ENCODE measurements at places on chromosomes 1 and 21.
A peak's percentile ranks its signal among the peaks of the same experiment; 100 is the strongest.

GRCh38 chr1:16430606-16431005 is 6.6 kb downstream of the SPATA21 start:
- DNase-seq: no peak

DNA sequence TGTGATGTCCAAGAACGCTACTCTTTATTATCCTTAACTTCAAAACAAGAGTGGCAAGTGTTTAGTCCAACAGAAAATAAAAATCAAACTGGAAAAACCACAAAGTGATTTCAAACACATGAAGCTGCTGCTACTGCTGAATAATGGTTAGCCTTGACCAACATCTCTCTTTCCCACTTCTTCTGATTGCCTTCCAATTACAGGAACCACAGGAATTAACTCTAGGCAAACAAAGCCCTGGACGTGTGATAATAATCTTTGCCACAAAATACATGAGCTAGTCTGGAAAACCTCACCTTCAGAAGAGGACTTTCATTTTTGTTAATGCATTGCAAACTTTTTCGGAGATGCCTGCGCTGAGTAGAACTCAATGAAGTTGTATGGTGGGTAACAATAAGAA is 48.6 kb upstream of the COL11A1 start:
- no peak for DNase-seq

- no peak for DNase-seq
These were observed 111.5 kb upstream of the KCNK2 start for GRCh38 chr1:214971071-214971470.

DNA sequence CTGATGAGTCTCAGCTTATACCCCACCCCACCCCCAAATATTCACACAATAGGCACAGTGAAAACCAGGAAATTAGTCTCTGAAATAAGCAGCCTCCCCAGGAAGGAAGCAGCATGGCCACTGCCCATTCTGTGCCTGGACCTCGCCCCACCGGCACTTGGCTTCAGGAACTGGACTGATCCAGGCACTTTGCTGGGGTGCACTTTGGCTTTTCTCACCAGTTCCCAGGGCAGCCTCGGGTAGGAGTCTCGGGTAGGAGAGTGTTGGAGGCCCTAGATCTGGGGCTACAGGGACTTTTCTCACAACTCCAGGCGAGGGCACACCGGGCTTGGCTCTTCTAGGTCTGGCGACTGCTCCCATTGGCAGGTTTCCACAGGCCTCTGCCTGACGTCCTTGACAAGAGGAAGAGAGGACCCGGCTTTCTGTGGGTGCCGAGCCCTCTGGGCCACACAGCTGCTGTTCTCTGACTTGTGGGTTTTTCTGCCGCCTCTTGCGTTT is 18.7 kb downstream of the ADARB1 start:
- no peak for DNase-seq

- DNase-seq: peak; percentile 97
These were observed at the start of gene SOAT1 for GRCh38 chr1:179293340-179294327. Gene SOAT1, plus strand, starts transcription at chr1:179293797. Its CDS starts 8,888 bp downstream, at chr1:179302685.

DNA sequence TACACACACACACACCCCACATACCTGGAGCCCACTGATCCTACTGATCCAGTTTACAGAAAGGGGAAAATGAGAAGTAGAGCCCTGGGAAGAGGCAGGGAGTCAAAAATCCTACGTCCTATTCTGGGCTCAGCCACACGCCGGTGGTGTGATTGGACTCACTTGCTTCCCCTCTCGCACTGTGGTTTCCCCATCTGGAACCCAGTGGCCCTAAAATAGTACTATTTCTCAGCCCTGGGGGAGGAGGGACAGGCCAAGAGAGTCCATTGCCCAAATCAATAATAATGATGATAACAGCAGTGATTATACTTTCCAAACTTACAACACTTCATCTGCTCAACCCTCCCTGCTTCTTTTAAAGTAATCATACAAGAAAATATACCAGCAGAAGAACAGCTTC is 2.9 kb upstream of the PIGR start:
- DNase-seq: no peak

GRCh38 chr1:20028726-20029125 is 41.3 kb upstream of the PLA2G5 start:
- DNase-seq: no peak

Data from stimulated activated CD8-positive, alpha-beta memory T cell treated with anti-CD3 and anti-CD28 coated beads, Interleukin-4, amount 100 ng/mL, for 48 hours (primary cell).